ENCODE measurements at places on chromosomes 5 and 9. TPM values are rescaled to one million over a fixed set of nuclear protein-coding genes. Genes with fewer than 3 reads are reported as not detected.

The DDX4 gene
- not detected for total RNA-seq

GRCh38 chr9:108088916-108089315, 599.3 kb upstream of the KLF4 start:
- no peaks in the 10 kb centered on the region for H3K27me3 ChIP-seq
- H3K36me3 ChIP-seq, result no peaks in the 10 kb centered on the region
- DNase-seq, result no peak
- H3K4me3 ChIP-seq, result no peak overlapping the region
- no peak overlapping the region for H3K27ac ChIP-seq
- no peaks in the 10 kb centered on the region for H3K4me1 ChIP-seq

- DNase-seq, result no peak
- no peaks in the 10 kb centered on the region for H3K27me3 ChIP-seq
- peaks cover 7% of the 10 kb centered on the region for H3K36me3 ChIP-seq
- H3K4me1 ChIP-seq, result peaks cover 24% of the 10 kb centered on the region
- H3K27ac ChIP-seq, result no peak overlapping the region
- peak overlapping the region; percentile 88 for H3K4me3 ChIP-seq
Measured at GRCh38 chr5:90472783-90473395, 1.7 kb downstream of the MBLAC2 start.

DNA sequence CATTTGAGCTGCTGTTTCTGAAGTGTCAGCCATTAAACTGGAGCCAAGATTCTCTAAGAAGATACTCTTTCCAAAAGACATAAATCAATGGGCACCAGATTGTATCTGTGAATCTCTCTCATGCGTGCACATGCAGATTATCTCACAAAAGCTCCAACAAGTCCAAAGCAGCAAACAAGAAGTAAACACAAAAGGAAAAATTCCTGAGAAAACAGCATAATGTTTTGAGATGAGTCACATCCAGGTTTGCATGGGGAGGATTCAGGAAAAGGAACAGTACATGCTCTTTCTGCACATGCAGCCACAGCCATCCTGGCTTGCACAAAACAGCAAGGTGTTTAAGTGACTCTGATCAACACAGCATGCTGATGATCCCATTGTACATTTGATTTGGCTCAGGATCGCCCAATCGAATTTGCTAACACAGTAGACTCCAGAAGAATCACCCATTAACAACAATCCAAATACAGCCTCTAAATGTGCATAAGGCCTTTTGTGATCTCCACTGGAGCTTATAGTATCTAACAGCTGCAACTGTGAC, 143.1 kb downstream of the ELAVL2 start:
- no peaks in the 10 kb centered on the region for H3K36me3 ChIP-seq
- H3K4me1 ChIP-seq, result no peaks in the 10 kb centered on the region
- no peaks in the 10 kb centered on the region for H3K27me3 ChIP-seq
- H3K4me3 ChIP-seq, result no peak overlapping the region
- no peak overlapping the region for H3K27ac ChIP-seq

All from CD4-positive, CD25-positive, alpha-beta regulatory T cell (primary cell).